ENCODE measurements at places on chromosomes 6 and 20. TPM values are rescaled to one million over a fixed set of nuclear protein-coding genes. Genes with fewer than 3 reads are reported as not detected.

- DNase-seq, result no peak
These were observed 51.7 kb downstream of the PPP1R3G start for GRCh38 chr6:5136851-5137250.

DNA sequence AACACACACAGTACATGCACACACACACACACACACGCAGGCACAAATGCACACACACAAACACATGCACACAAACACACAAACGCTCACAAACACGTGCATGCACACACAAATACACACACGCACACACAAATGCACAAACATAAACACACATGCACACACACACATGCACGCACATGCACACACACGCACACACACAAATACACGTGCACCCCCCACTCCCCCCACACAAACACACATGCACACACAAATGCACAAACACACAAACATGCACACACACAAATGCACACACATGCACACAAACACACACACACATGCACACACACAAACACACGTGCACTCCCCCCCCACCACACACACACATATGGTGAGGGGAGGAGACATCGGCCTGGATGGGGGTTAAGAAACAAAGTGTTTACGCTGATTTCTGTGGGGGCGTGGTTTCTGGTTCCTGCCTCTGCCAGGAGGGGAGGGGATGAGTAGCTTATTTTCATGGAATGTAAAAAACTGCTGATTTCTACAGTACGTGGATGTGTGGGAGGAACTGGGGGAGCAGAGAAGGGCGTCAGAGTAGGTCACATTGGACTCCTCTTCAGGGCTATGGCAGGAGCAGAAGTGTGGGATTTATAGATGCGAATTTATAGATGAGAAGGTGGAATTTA, 607.2 kb downstream of the QKI start:
- no peak for DNase-seq

GRCh38 chr6:62362097-62362496, 76.1 kb upstream of the KHDRBS2 start:
- DNase-seq, result no peak

- DNase-seq, result peak; percentile 52
These were observed 6.7 kb downstream of the DNPH1 start for GRCh38 chr6:43222418-43223059.

DNA sequence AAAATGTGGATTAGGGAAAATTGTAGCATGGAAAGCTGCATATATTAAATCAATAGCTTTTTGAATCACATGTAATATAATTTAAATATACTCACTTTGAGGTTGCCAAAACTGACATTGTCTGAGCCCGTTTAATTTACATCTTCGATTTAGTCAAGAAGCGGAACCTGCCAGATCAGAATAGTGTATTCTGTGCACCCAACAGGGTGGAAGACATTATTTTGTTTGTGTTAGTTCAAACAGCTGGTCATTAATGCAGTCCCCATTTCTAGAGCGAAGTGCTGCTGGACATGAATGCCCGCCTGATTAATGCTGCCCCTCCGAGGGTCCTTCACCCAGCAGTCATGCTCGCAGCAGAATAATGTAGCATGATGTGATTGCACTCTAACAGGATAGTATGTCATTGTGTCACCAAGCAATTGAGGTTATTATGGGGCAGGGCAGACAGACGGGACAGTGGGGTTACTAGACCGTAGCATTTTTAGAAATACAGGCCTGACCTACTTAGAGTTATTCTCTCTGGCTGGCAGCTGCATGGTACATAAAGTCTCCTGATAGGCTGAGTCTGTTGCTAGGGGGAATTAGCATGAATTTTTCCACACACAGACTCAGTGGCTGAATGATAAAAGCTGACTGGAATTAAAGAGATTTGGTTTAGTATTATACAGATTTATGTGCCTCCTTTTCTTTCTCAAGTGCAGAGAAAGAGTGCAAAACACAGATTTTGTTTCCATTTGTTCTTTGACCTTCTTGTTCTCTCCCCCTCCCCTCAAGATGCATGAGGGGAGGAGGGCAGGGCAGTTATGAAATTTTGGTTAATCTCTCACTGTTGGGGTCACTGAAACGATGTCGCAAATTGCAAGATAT, 147.1 kb downstream of the PRL start:
- no peak for DNase-seq

Gene SSTR4
- not detected for total RNA-seq

Gene KCNQ5
- 1.8 TPM for total RNA-seq

- DNase-seq, result no peak
These were observed 1034.9 kb downstream of the EYS start for GRCh38 chr6:64672131-64672530.

Gene OR12D3
- total RNA-seq, result not detected

- no peak for DNase-seq
These were observed 75.3 kb downstream of the FAM83B start for GRCh38 chr6:54921891-54922290.

- DNase-seq, result no peak
These were observed 336.3 kb downstream of the TFAP2A start for GRCh38 chr6:10078581-10078980.

- DNase-seq, result no peak
These were observed 14.9 kb downstream of the PLCG1 start for GRCh38 chr20:41152108-41152757.

All from sigmoid colon (tissue), 7 donors.